ENCODE measurements at places on chromosomes 11 and 22. TPM values are rescaled to one million over a fixed set of nuclear protein-coding genes. Genes with fewer than 3 reads are reported as not detected.

SSTR3 gene
- not detected for total RNA-seq

JAML gene
- not detected for total RNA-seq

MS4A6E gene
- total RNA-seq: not detected

GAL3ST1 gene
- not detected for total RNA-seq

HEPN1 gene
- not detected for total RNA-seq

CLTCL1 gene
- total RNA-seq: 15.2 TPM

PLCB3 gene
- 75.5 TPM for total RNA-seq

TIMM10 gene
- total RNA-seq: 59.2 TPM

KDM4D gene
- 0.56 TPM for total RNA-seq

EHBP1L1 gene
- 106 TPM for total RNA-seq
